ENCODE measurements at places on chromosomes 6 and 20.

DNA sequence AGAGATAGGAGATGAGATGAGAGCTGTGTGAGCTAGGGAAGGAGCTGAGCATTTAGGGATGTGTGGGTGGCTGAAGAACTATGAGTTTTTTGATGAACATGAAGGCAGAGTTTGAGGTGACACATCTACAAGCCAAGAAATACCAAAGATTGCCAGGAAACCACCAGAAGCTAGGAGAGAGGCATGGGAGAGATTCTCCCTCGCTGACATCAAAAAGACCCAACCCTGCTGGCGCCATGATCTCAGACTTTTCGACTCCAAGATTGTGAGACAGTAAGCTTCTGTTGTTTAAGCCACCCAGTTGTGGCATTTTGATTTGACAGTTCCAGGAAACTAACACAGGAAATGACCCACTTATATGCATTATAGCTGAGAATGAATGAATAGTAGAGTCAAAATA is 790.9 kb downstream of the TFAP2A start:
- no peak for DNase-seq

- DNase-seq, result no peak
Measured at GRCh38 chr6:170037541-170038250, 253.2 kb downstream of the DLL1 start.

DNA sequence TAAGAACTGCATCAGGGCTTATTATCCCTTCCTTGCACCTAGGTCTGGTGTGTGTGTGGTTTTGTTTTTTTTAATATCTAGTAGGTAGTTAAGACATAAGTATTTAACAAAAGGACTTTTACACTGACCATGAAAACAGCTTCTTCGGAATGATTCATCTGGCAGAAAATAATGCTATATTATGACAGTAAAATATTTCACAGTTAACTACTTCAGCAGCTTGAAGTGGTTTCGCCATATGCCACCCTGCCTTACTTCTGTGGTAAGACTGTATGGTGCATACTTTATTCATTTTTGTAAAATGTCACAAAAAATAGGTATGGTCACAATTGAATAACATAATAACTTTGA is 858 bp upstream of the PTPRK start:
- DNase-seq, result no peak

DNA sequence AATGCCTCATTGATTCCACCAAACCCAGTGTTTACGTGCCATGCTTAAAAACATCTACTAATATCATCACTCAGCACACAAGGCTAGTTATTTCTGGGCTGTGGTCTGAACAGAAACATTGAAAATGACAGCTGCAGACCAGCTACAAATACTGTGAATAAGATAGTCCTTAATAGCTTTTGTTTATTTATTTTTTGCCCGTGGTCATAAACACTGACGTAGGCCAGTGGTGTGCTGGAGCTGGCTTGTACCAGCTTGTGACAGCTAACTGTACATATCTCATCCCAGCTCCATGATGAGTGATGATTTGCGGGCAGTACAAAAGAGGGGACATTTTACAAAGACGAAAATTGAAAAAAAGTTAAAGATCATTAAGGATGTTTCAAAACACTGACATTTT is 1057.0 kb downstream of the EPHA7 start:
- DNase-seq, result no peak

GRCh38 chr6:31862344-31863235 is at the start of gene NEU1:
TSS of gene NEU1 (minus strand) at chr6:31862821. CDS start at chr6:31862776, 45 bp downstream.
- DNase-seq, result peak; percentile 97

GRCh38 chr6:71510057-71510713 is 221.6 kb downstream of the OGFRL1 start:
- DNase-seq, result no peak

DNA sequence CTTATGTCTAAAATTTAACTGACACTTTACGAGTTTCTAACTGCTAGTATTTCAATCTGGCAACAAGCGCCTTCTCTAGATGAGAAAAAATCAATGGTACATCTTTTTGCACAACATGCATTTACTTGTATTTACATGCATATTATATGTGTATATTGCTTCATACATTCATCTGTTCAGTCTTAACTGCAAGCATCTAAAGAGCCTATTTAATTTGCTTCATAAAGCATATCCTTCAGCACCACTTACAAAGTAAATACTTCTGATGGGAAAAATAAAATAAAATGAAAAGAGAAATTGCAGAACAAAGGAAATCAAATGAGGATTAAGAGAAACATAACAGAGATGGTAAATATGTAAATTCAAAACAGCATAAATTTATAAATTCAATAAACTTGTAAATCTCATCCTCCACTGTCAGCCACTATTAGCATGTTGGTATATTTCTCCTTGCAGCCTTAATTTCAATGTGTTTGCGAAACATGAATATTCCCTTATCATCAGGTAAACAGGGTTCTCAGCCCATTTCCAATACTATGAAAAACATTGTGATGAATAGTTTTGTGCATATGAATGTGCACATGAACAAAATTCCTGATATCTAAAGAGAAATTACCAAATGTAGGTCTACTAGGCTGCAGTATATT is 332.5 kb upstream of the RUNX2 start:
- no peak for DNase-seq

GRCh38 chr20:51661609-51662178 is 106.5 kb downstream of the ATP9A start:
- no peak for DNase-seq

DNA sequence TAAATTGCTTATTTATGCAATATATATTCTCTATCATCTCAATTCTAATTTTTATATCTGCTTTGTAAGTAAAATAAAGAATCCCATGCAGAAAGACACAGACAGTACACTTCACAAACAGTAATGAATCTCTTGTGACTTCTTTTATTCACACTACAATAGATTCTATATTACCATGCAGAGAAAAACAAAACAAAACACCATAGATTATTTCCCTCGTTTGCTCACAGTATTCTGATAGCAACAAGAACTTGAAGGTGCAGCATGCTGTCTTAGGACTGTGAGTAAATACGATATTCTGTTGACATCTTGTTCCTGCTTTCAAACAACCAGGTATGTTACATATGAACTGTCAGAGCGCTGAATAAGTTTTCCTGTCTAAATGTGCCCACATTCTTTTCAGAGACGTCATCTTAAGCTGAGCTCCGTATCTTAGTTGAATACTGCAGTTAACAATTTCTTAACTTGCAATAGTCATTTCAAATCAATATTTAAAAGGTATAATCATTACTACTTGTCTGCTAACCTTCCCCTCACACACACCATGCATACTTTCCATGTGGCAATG is 140.1 kb downstream of the BTBD9 start:
- DNase-seq, result no peak

GRCh38 chr6:68134796-68135195 is 500.3 kb upstream of the ADGRB3 start:
- DNase-seq, result no peak

DNA sequence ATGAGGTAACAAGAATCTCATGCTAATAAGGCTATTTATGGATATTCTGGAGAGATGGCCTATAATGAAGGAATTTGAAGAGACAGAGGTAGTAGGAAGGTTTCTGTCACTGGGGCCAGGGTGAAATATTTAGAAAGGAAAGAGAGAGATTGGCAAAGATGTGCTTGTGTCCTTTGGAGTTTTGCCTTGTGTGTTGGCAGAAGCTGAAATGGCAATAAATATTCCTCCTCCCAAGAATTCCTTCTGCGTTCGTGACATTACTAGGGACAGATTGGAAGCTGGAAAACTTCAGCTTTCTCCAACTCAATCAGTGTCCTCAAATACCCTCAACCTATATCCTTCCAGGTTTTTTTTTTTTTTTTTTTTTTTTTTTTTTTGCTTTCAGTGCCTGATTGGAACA is 6.3 kb downstream of the SAMD5 start:
- no peak for DNase-seq

DNA sequence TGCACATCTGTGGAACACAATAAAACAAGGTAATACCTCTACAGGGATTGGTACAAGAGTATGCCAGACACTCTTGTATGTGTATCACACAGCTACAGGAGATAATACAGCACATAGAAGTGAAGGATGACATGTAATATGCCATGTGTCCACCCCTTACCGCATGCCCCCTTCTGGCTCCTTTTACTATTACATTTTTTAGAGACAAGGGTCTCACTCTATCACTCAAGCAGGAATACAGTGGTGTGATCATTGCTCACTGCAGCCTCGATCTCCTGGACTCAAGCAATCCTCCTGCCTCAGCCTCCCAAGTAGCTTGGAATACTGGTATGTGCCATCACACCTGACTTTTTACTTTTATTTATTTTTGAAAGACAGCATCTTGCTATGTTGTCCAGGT is 4.2 kb upstream of the NCR3 start:
- DNase-seq, result no peak

GRCh38 chr6:111441678-111442243 is 41.3 kb downstream of the REV3L start:
- DNase-seq, result no peak

- DNase-seq, result no peak
Measured at GRCh38 chr6:143536461-143536865, 24.9 kb upstream of the FUCA2 start.

- DNase-seq, result no peak
Measured at GRCh38 chr20:18943542-18943941, 130.0 kb downstream of the SCP2D1 start.

DNA sequence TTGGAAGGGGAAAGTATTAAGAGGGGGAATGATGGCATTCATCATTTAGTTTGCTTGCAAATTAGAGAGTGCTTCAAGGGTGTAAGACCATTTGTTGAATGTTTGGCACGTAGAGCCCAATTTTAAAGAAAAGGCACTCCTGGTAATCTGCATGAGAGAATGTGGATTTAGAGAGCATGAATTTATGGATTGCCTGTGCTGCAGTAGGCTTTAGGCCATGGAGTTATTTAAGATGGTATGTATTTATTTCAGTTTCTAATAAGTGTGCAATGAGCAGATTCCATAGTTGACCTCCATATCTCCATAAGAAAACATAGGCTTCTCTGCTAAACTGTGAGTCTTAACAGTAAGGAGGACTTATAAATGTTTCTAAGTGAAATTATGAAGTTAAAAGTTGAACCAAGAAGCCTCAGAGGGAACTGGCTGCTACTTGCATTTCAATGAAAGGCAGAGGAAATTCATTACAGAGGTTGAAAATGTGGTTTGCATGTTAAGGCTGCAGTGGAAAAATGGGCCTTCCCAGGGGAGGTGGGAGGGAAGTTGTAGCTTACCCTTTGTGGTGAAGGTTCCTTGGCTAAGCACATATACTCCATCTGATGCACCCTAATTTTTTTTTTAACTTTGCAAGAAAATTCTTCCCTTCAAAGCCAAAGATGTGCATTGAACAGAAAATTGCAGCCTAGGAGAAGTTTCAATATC is 134.2 kb downstream of the CARMIL1 start:
- DNase-seq, result no peak

DNA sequence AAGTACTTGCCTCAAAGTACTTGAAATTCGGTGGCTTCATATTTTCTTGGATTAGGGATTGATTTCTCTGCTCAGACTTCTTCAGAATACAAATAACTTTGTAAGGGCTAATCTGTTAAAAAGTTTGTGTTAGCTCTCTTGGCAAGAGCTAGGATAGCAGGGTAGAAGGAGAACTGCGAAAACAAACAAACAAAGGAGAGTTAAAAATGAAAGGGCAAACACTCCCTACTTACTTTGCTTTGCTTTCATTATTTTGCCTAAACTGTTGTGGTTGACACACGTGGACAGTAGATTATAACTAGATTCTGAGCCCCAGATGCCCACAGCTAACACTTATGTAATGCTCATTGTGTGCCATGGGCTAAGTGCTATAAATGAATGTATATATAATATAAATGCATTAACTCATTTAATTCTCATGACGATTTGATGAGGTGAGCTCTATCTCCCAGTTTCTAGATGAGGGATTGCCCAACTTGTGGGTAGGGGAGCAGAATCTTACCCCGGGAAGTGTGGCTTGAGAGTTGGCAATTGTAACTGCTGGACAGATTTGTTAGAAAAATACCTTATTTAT is 48.7 kb downstream of the EYA4 start:
- DNase-seq, result no peak

GRCh38 chr20:38536310-38536709 is 44.7 kb upstream of the ADIG start:
- DNase-seq, result no peak

GRCh38 chr6:28903686-28904085 is 20.1 kb downstream of the TRIM27 start:
- DNase-seq, result no peak

DNA sequence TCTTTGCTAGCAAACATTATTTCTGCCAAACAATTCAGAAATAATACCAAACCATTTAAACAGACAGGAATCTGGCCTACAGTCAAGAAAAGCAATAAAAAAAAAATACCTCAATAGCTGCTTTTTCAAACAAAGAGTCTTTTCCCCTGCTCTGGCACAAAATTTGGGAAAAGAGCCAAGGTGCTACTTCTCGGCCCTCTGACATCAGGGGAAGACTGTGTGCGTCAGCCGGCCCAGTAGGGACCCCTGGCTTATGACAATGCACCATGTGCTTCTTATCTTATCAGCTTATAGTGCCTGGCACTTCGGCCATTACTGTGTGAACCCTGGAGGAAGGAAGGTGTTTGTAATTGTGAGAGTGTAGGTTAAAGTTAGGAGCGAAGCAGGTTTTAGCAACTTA is 89.4 kb downstream of the PDE10A start:
- no peak for DNase-seq

GRCh38 chr20:50645253-50646068 is 45.9 kb downstream of the RIPOR3 start:
- no peak for DNase-seq

DNA sequence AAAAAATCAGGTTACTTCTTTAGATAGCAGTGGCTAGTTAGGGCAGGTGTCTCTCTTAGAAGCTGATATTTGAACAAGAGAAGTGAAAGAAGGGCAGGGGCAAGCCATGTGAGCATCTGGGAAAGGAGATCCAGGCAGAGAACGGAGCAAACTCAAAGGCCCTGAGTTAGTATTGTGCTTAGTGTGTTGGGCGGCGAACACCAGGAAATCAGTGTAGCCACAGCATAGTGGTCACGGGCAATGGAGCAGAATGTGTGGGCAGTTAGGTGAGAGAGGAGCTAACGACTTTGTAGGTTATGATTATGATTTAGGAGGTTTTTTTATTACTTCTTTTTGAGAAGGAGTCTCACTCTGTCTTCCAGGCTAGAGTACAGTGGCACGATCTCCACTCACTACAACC is 229.3 kb downstream of the TMEM242 start:
- DNase-seq, result no peak

DNA sequence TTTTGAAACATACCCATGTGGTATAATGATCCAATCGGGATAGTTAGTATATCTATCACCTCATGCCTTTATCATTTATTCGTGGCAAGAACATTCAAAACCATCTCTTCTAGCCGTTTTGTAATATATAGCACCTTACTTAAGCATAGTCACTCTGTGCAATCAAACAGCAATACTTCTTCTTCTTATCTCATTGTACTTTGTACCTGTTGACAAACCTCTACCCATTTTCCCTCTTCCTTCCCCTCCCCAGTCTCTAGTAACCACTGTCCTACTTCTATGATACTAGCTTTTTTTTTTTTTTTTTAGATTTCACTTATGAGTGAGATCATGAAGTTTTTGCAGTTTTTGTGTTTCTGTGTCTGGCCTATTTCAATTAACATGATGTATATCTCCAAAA is 296.7 kb downstream of the EYS start:
- DNase-seq, result no peak

- no peak for DNase-seq
Measured at GRCh38 chr20:444862-445426, 17.4 kb downstream of the TBC1D20 start.

- no peak for DNase-seq
Measured at GRCh38 chr20:62198496-62198895, 15.7 kb downstream of the MTG2 start.
